ENCODE measurements at places on chromosomes 16 and 17. TPM values are rescaled to one million over a fixed set of nuclear protein-coding genes. Genes with fewer than 3 reads are reported as not detected.

Gene CDT1
- total RNA-seq: 0.22 TPM

Gene EFNB3
- 0.58 TPM for total RNA-seq

Gene CX3CL1
- 14.6 TPM for total RNA-seq

Gene C16orf96
- total RNA-seq: 0.10 TPM

Gene SP6
- 1.9 TPM for total RNA-seq

Gene HEXIM2
- 5.1 TPM for total RNA-seq

Gene NOG
- total RNA-seq: 0.74 TPM

Gene KRT12
- total RNA-seq: not detected

Gene RBFOX1
- not detected for total RNA-seq

Gene ZACN
- total RNA-seq: not detected

Gene DPEP3
- total RNA-seq: 0.16 TPM

Gene NUPR1
- 116 TPM for total RNA-seq

Gene TMEM114
- total RNA-seq: not detected

Gene TEFM
- total RNA-seq: 12.8 TPM

Gene CCDC40
- total RNA-seq: 7.9 TPM

Gene ACE
- total RNA-seq: 14.1 TPM

Gene PDE6G
- total RNA-seq: 1.3 TPM

Gene PRSS53
- 1.2 TPM for total RNA-seq

Gene C17orf78
- total RNA-seq: not detected

Gene CDH3
- total RNA-seq: 0.51 TPM

Gene OTOP3
- not detected for total RNA-seq

Gene TEX14
- total RNA-seq: 0.10 TPM

Gene C16orf92
- total RNA-seq: not detected

Gene IGFALS
- not detected for total RNA-seq

Gene GALR2
- total RNA-seq: not detected

Gene CD300E
- total RNA-seq: 7.3 TPM

Gene SULT1A4
- 11.6 TPM for total RNA-seq

Gene MYL11
- not detected for total RNA-seq

Gene ARHGDIA
- 521 TPM for total RNA-seq

Gene ATXN2L
- total RNA-seq: 106 TPM

Gene P2RX1
- 2.3 TPM for total RNA-seq

Gene KDM8
- 3.5 TPM for total RNA-seq

Gene DNAH9
- 2.2 TPM for total RNA-seq

Gene CD79B
- 4.3 TPM for total RNA-seq
